ENCODE measurements at places on chromosomes 2 and 18. TPM values are rescaled to one million over a fixed set of nuclear protein-coding genes. Genes with fewer than 3 reads are reported as not detected.

GRCh38 chr2:102437122-102437521, 14.2 kb downstream of the IL18RAP start:
- no peak for DNase-seq

- no peak for DNase-seq
Observed at GRCh38 chr2:24147364-24147763, 24.1 kb downstream of the FAM228B start.

- DNase-seq: no peak
Observed at GRCh38 chr2:59080451-59081181, 839.5 kb upstream of the FANCL start.

GRCh38 chr2:95281071-95281470, 6.8 kb downstream of the PROM2 start:
- DNase-seq: no peak

DNA sequence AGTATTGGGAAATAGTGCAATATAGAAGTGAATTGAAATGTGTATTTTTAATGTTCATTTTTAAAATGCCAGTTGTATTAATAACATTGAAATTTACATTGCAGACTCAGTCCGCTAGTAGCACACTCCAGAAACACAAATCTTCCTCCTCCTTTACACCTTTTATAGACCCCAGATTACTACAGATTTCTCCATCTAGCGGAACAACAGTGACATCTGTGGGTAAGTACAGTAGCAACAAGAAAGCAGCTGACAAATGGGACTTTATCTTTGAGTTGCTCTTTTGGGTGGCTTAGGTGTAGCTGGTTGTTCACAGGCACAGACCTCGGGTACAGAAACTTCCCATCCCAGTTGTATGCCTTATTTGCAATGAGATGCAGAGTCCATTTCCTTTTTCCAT, 118.2 kb upstream of the IL1R2 start:
- no peak for DNase-seq

Gene CCDC85A
- total RNA-seq: 5.4 TPM

DNA sequence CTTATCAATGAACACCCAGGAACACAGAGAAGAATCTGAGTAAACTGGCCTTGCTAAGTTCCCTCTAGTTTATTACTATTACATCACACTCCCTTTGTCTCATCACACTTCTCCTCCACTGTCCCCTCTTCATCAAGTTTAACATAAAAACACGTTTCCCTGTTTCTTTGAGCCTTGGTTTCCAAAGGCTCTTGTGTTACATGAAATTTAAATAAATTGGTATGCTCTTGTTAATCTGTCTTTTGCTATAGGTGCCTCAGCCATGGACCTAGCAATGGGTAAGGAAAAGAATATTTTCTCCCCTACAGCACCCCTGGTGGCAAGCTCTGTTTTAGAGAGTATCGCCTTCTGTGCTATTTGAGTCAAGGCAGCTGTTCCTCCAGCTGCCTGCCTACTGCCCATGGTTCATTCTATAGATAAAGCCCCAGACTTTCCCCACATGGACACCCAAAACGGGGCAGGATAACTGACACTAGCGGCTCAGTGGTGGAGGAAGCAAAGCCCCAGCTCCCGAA, 31.8 kb downstream of the TGIF1 start:
- no peak for DNase-seq

Gene NETO1
- 13.3 TPM for total RNA-seq

GRCh38 chr2:105394951-105395611, 3.8 kb downstream of the FHL2 start:
- no peak for DNase-seq

- peak; percentile 76 for DNase-seq
Observed at GRCh38 chr2:233912691-233913423, 4.3 kb upstream of the TRPM8 start.

DNA sequence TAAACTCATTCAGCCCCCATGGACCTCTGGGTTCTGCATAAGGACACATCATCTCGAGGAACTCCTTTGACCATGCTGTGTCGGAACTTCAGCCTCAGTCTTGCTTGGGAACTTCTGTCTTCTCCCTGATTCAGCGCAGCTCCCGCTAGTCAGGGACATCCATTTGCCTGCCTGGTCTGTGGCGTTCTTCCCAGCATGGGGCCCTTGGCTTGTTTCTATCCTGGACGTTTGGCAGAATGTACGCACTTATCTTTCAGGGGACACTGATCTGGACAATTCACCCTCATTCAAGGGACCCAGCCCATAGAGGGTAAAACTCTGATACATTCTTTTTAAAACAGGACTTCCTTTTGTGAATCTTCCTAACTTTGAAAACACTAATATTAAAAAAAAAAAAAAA, 75.8 kb upstream of the WIPF1 start:
- DNase-seq: no peak

- DNase-seq: no peak
Observed at GRCh38 chr18:76365561-76365960, 129.5 kb downstream of the ZNF516 start.

Gene HSPE1
- total RNA-seq: 165 TPM

Gene LINC00305
- total RNA-seq: not detected

GRCh38 chr2:38959938-38960608, 70.4 kb downstream of the ARHGEF33 start:
- no peak for DNase-seq

DNA sequence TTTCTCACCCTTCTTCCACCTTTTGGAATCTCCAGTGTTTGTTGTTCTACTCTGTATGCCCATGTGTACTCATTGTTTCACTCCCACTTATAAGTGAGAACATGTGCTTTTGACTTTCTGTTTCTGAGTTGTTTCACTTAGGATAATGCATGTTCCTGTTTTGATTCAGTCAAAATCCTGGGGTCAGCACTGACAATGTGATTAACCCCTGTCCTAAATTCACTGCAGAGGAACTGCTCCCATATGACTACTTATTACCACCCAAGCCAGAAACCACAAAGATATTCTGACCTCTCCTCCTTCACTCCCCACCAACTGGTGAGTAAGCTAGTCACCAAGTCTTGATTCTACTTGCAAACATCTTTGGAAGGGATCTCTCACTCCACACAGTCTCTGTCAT, 251.4 kb upstream of the TCF4 start:
- DNase-seq: no peak

DNA sequence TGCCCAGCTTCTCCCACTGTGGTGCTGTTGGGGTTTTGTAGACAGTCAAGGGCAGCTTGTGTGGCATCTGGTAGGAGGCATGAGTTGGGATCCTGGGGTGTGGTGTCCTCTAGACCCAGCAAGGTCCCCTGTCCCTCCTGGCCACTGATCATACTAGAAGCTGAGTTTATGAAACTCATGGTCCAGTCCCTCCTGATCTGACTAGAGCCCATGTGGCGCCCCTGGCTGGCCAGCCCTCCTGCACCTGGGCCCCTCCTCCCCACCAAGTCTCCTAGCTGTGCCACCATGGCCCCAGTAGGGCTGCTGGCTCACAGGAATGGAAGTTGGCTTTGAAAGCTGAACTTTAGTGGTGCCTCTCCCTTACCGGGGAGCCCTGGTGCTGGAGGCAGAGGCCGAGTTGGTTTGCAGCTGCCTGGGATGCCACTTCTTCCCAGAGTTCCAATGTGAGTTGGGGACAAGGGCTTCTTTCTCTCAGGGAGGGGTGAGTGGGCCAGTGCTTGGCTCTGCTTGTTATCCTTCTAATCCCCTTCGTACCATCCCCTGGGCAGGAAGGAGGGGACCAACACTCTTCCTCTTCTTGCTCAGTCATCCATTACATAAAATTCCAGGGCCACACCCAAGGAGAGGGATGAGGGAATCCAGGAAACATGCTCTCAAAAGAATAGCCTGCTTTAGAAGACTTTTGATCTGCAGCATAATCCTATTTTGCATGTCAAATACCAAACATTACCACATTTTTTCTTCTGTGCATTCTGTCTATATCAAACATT, 37.5 kb upstream of the HAAO start:
- DNase-seq: peak; percentile 45

DNA sequence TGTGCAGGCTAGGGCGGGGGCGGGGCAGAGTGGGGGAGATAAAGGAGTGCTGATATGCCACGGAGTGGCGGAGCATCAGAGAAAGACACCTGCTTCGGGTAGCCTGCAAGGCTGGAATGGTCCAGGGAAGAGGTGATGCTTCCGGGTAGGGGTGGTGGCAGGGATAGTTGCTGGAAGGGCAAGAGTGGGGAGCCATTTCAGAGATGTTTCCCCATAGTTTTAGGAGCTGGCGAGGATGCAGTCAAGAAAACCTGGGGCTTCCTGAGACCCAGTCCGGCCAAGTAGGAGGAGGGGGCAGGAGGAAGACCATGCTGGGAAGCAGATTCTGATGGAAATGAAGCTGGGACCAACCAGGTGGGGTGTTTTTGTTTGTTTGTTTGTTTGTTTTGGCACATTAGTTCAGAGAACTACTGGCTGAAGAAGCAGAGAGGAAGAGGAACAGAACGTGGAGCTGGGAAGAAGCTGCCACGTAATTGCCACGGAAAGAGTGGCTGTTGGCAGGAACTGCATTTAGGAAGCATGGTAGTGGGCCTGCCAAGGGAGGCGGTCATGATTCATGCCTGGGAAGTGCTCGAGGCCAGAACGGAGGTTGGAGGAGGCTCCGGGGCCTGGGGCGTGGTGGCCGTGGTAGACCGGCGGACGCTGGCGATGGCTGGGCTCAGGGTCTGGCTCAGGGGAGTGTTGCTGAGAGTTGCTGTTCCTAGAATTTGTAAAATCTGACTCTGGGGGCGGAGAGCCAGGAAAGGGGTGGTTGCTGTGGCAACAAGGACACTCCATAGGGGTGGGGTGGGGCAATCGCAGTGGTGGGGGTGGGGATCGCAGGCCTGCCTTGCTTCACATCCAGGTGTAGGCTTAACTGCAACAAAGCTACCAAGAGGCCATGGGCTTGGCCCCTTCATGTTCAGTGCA, 8.6 kb upstream of the INPP5D start:
- DNase-seq: no peak

Gene TGFA
- 6.8 TPM for total RNA-seq

GRCh38 chr2:107325981-107326786, 440.2 kb upstream of the ST6GAL2 start:
- no peak for DNase-seq

DNA sequence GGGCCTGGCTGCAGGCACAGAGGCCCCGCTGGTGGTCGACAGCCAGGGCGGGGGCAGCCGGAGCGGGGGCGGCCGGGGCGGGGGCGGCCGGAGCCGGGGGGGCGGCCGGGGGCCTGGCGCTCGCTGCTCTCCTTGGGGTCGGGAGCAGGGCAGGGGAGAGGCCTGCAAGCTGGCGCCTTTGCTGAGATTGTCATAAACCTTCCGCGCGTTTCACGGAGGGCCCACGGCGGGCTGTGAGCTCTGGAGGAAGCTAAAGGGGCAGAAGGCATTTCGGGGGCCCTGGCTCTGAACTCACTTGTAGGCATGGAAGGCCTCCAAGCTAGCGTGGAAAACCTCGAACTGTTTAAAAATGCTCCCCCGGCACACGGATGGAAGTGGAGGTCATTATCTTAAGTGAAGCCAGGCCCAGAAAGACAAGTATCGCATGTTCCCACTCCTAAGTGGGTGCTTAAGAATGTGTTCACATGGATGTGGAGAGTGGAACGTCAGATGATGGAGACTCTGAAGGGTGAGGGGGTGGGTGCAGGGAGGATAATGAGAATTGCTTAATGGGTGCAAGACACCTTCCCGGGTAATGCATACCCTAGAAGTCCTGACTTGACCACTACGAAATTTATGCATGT, 629 bp downstream of the PRELID3A start:
- DNase-seq: no peak

GRCh38 chr2:120659275-120659977, 76.2 kb upstream of the GLI2 start:
- DNase-seq: peak; percentile 44

DNA sequence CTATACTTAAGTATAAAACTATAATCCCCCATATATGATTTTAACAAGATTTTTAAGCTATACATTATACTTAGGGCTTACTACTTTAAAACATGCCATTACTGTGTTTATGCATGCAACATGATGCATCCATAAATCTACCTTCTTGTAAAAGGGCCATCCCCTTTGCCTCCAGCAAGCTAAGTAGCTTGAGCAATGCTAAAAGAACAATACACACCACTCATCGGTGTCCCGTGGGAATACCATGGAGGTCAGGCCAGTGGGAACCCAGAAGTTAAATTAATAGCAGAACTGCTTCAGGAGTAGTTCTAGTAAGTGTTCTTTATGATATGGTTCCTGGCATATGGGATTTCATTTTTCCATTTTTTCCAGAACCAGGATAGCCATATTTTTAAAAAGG, 37.8 kb downstream of the SH3RF3 start:
- no peak for DNase-seq

Gene UPP2
- total RNA-seq: not detected

- peak; percentile 45 for DNase-seq
Observed at GRCh38 chr2:70928366-70928765, 7.3 kb upstream of the ATP6V1B1 start.

DNA sequence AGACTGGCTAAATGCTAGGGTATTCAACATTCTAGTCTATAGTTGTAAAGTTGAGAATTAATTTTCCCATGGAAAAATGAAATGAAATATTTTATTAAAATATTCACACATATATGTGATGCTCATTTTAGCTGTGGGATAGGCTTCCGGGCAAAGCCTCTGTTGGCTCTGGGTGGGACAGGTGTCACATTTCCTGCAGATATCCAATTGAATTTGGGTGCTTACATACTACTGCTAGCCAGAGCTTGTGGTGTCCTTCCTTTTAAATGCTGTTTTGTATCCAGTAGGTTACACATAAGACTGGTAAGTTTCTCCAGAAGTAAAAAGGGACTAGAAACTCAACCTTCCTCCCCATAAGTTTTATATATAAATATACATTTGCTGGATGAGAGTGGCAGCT, 73.8 kb downstream of the RPRM start:
- DNase-seq: no peak
